ENCODE measurements at places on chromosomes 3 and 15.

DNA sequence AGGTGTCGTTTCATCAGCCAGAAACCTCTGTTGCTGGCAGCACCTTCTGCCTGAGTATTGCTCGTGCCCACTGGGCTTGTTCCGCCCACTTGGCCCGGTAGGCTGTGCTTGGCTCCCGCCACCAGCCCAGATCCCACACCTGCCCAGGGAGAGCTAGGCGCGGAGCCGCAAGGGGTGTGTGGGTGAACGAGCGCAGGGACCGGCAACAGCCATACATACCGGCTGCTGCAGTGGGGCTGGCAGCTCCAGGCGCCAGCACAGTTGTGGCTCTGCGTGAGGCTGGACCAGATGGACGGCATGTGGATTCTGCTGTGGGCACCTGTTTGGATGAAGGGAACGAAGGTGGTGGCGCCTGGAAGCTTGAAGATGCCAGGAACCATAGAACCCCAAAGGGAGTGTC, 331.5 kb upstream of the MCTP2 start:
- no peak for DNase-seq

- no peak for DNase-seq
Observed at GRCh38 chr3:33541918-33542317, 101.7 kb upstream of the UBP1 start.

DNA sequence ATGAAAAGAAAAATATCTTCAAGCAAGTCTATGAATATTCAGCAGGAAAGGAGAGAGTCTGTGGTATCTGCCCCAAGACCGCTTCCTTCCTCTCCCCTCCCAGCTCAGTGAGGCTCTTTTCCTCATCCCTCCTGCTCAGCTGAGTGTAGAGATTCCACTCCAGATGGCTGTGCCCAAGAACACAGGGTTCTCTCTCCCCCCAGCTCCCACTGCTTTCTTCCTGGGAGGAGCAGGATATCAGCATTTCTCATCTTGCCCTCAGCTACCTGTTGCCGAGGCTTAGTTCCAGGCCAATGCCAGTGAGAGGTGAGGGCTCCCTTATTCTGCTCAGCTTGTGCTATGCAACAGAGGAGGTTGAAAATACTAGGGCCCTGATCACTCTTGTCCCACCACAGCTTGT, 211.9 kb downstream of the SV2B start:
- no peak for DNase-seq

DNA sequence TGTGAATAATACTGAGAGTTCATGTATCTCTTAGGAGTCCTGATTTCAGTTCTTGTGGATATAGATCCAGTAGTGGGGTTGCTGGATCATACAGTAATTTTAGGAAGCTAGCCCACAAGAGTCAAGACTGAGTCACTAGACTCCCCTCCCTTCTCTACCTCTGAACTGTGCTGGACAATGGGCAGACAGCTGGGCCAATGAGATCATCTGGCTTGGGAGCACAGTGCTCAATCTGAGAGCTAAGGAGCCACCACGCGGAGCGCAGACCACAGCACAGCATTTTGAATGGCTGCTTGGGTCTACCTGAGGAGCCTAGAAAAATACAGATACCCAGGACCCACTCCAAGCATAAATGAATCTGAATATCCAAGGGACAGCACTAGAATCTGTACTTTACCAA, 32.5 kb downstream of the WNT5A start:
- no peak for DNase-seq

- no peak for DNase-seq
Observed at GRCh38 chr3:112460519-112461195, 38.6 kb downstream of the BTLA start.

- DNase-seq = no peak
Observed at GRCh38 chr15:100997442-100997841, 78.3 kb downstream of the LRRK1 start.

- DNase-seq = no peak
Observed at GRCh38 chr3:114086356-114086755, 29.8 kb downstream of the QTRT2 start.

- no peak for DNase-seq
Observed at GRCh38 chr3:47295976-47296375, 13.2 kb downstream of the KLHL18 start.

GRCh38 chr15:90610190-90610589, 80.5 kb downstream of the CRTC3 start:
- no peak for DNase-seq

GRCh38 chr3:125147491-125147820, 65.1 kb downstream of the SLC12A8 start:
- no peak for DNase-seq

GRCh38 chr3:30199096-30199759, 407.2 kb upstream of the TGFBR2 start:
- DNase-seq = peak; percentile 61

GRCh38 chr3:189809583-189809982, 178.4 kb downstream of the TP63 start:
- DNase-seq = no peak

- no peak for DNase-seq
Observed at GRCh38 chr15:70078578-70079417, 18.9 kb downstream of the TLE3 start.

- DNase-seq = no peak
Observed at GRCh38 chr3:177842302-177842701, 645.0 kb upstream of the TBL1XR1 start.

DNA sequence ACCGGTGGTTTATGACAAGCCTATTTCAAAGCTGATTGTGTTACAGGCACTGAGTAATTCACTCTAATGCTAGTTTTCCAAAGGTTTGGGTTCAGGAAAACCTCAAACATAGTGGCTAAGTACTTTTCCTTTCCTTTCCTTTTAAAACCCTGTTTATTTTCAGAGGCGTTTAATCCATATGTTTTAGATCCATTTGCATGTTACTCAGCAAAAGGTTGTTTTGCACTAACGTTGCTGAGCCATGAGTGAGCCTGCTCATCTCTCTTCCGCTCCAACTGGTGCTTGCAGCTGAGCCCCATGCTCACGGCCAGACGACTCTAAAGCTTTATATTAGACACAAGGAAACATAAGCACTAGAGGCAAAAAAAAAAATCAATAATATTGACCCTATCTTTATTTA, 9.4 kb downstream of the CEMIP start:
- no peak for DNase-seq

DNA sequence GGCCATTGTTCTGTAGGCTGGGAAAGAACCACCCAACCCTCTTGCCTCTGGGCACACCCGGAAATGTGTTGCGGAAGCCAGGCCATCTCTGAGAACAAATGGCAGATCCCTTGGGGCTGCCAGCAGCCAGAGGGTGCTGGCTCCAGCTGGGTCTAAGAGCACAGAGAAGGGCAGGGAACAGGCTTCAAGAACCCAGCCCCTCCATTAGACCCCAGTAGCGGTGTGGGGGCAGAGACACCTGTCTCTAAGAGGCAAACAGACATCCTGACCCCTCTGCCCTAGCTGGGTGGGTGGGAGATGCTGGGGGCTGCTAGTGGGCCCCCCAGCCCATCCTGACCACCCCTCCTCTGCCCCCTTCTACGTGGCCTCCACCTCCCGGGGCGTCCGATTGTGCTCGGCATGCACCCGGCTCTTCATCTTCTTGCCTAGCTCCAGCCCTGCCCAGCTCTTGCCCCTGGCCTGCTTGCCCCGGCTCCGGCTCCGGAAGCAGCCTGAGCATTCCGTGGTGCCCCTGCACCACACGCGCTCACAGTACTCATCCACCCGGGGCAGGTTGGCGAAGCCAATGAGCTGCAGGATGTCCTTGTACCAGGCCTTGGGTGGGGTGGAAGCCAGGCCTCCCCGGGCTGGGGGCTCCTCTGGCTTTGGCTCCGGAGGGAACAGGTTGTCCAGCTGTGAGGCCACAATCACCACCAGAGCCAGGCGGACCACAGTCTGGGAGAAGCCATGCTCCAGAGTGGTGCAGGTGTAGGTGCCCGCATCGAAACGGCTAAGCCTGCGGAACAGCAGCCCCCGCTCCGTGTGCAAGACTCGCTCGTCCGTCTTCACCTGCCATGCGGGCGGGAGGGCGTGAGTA, 9.4 kb downstream of the SEMA3G start:
- DNase-seq = no peak

DNA sequence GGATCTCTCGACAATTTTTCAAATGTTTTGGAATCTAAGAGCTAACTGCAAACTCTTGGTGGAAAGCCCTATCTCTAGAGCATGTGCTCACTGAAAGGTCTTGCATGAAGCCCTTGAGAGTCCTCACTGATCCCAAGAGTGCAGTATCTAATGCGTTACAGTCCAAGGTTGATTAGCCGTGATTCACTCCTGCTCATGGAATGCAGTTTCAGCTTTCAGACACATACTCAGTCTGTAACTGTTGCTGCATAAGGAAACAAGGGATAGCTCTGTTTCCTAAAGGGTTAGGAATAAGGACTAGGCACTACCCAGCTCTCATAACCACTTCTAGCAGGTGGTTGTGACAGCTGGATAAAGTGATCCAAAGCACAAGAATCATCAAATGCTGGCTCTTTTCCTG, 687.4 kb upstream of the CFAP20DC start:
- DNase-seq = no peak
